ENCODE measurements at places on chromosomes 6 and 20. TPM values are rescaled to one million over a fixed set of nuclear protein-coding genes. Genes with fewer than 3 reads are reported as not detected.

Gene HLA-DOA
- polyA plus RNA-seq, result 5.2 TPM

Gene SIRPB2
- polyA plus RNA-seq, result 0.32 TPM

Gene TRIM31
- 0.26 TPM for polyA plus RNA-seq

Gene GNMT
- 0.53 TPM for polyA plus RNA-seq

Gene TM9SF4
- 68.7 TPM for polyA plus RNA-seq

Gene SLX4IP
- 7.4 TPM for polyA plus RNA-seq

Gene HLA-DRB5
- polyA plus RNA-seq, result 11.1 TPM

Gene ROS1
- 0.15 TPM for polyA plus RNA-seq

Gene SLC2A10
- polyA plus RNA-seq, result 16.1 TPM

Data from right renal cortex interstitium (tissue), 3 donors.